NB4 (cell line): ENCODE measurements at places on chromosomes 1 and 21.

- DNase-seq, result peak; percentile 44
Observed at GRCh38 chr1:237386362-237387143, 344.6 kb downstream of the RYR2 start.

DNA sequence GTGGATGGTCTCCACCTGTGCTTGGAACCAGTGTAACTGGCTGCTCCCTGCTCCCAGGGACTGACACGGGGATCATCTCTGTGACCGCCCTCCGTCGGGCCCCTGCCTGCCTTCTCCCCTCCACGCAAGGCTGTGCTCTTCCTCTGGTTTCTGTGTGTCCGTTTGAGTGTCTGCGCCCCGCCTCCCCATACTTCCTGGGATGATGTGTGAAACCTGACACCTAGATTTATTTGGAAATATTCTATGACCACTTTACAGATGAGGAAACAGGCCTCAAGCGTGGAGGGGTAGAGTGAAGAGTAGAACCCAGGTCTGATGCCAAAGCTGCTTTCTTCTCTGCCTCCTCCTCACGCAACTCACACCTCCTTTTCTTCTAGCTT, 24.3 kb downstream of the LDLRAP1 start:
- DNase-seq, result no peak

GRCh38 chr1:25564777-25565574, 21.6 kb downstream of the LDLRAP1 start:
- no peak for DNase-seq

- DNase-seq, result peak; percentile 50
Observed at GRCh38 chr1:26887125-26887524, 3.0 kb downstream of the GPN2 start.

GRCh38 chr1:229087906-229088305, 183.0 kb upstream of the RAB4A start:
- DNase-seq, result no peak

GRCh38 chr21:37503848-37504467, 137.4 kb downstream of the DYRK1A start:
- no peak for DNase-seq

- DNase-seq, result no peak
Observed at GRCh38 chr1:24154215-24154614, 11.3 kb upstream of the IL22RA1 start.

GRCh38 chr1:58325866-58326265, 220.7 kb downstream of the OMA1 start:
- no peak for DNase-seq

DNA sequence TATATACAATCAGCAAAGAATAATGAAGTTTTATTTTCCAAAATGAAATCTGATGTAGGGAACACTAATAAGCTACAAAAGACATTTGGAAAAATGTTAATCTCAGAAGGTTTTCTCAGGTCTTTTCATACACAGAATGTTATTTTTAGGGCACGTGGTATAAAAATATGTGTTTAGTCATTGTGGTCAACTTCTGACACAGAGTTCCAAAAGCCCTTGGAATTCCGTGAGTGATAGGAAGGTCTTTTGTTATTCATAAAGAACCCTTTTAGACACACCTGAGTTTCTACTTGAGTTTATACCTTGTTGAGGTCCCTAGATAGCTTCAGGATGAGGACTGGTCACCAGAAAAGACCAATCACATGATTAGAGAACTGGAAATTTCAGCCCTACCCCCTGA, 277.6 kb upstream of the NCAM2 start:
- DNase-seq, result no peak

DNA sequence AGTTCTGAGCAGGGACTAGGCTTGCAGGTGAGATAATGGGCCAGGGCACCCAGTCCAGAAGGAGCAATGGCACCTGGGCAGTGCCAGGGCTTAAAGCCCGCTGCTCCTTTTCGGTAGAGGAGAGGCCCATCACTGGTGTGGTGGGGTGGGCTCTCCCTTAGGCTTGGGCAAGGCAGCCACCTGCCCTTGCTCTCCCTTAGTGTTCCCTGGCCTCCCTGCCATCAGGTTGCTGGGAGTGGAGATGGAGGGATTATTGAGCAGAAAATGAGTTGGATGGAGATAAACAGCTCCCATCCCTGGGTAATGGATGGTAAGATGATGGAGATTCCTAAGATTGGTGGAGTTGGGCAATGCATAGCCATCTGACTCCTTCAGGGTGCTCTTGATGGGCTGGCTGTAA, 7.9 kb downstream of the MYOG start:
- no peak for DNase-seq

DNA sequence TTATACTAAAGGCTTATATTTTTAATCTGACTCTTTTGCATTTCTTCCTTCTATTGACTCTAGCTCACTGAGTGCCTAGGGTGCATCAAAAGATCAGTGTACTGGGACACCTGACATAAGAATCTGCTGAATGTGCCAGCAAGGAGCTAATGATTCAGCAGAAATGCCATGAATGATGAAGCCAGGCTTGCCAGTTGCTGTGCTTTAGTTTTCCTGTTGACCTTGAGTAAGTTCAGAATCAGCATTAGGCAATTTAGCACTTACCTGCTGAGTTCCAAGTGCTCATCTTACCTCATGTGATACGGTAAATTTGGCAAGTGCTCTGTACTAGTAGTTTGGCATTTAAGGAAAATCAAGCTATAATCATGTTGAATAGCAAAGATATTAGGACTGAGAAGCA, 523.2 kb upstream of the B3GALT2 start:
- DNase-seq, result no peak

- DNase-seq, result no peak
Observed at GRCh38 chr1:156880473-156880872, 13.0 kb upstream of the PEAR1 start.

DNA sequence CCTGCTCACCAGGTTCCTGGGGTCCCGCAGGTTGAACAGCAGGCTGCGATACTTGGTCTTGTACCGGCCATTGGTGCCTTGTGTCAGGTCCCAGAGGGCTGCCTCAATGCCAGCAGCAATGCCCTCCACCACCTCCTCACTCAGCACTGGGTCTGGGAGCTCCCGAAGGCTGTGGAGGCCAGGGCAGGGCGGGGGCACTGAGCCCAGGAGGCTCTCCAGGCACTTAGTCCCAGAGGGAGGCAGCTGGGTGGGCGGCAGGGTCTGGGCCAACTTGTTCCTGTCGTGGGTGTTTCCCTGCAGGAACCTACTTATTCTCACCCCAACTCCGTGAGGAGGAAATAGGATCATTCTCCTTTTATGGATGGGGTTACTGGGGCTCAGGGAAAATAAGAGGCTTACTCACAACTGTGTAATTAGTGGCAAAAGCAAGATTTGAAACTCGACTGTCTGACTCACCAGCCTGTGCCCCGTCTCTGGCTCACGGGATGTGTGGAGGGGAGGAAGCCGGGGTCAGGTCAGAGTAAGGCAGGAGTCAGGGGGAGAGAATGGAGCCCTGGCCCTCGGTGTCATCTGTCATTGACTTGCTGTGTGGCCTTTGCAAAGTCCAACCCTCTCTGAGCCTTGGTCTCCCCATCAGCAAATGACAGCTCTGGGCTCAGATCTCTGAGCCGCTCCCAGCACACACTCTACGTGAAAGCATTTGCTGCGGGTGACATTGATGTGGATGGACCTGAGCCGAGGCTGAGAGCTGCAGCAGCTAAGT, 17.2 kb downstream of the SPOCD1 start:
- DNase-seq, result peak; percentile 39

- no peak for DNase-seq
Observed at GRCh38 chr1:203600782-203601513, 25.7 kb upstream of the ATP2B4 start.

DNA sequence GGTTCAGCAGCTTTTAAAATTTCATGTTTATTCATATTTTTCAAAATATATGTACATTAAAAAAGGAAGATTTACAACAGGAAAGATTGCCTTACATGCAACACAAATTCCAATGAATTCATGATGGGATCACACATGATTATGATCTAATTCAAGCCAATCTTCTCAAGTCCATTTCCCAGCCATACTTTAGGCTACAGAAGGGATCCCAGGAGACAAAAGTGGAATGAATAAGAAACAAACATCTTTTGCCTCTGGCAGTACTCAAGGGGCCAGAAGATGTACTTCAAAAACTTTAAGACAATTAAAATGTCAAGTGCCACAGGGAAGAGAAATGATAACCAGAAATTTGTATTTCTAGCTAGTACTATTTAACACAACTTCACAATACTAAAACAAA, 10.2 kb upstream of the SH2D5 start:
- no peak for DNase-seq

DNA sequence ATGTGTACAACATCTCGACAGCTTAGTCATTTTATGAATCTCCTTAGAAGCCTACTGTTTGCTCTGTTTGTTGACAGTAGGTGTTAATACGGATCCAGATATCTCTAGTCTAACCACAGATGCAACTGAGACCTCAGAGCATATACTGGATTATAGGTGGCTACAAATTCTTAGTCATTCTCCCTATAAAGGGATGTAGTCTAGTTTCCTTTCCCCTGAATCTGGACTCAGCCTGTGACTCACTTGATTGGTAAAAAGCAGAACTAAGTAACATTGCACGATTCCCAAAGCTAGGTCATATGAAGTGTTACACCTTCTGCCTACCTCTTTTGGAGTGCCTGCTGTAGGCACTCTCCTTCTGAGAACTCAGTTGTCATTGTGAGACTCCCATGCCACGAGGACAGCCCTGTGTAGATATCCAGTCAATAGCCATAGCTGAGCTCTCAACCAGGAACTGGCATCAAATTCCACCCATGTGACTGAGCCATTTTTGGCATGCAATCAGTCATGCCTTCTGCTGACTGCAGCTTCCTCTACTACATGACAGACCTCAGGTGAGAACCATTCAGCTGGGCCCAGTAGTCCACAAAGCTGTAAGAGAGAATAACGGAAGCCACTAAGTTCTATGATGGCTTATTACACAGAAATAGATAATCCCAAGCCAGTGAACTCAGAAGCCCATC, 135.9 kb upstream of the CHRM3 start:
- peak; percentile 8 for DNase-seq

- no peak for DNase-seq
Observed at GRCh38 chr21:39644062-39644560, 31.4 kb downstream of the B3GALT5 start.

- DNase-seq, result no peak
Observed at GRCh38 chr1:32742199-32742947, 39.8 kb upstream of the SYNC start.

DNA sequence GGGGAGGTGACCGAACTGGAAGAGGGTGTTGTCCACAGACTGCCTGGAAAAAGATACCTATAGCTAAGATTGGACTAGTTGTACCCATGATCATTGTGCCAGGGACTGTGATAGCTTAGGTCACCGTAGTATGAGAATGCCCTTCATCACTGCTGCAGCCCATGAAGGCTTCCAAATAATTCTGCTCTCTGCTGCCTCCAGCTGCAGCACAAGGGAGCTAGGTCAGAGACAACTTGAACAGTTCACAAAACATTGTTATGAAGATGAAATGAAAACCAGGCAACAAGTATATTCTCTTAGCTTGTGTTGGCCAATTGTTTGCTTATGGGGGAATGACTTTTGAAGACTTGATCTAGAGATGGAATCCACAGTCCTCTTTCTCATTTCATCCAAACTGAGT, 246.7 kb downstream of the MRPL39 start:
- peak; percentile 11 for DNase-seq

GRCh38 chr1:111875640-111876039, 113.8 kb downstream of the KCND3 start:
- no peak for DNase-seq

- DNase-seq, result no peak
Observed at GRCh38 chr1:63828322-63829044, 54.7 kb downstream of the ROR1 start.

DNA sequence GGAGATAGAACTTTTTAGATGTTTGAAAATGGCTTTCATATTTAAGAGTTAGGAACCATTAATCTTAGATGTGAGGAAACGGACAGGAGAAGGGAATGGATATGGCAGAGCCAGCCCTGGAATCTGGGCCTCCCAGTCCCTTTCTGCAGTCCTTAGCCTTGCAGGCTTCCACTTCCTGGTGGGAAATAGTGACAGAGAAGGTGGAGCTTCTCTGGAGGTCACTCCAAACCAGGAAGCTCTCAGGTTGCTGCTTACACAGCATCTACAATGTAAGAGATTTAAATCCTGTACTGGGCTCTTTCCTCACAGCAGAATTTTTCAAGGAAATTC, 2.5 kb downstream of the S100A11 start:
- DNase-seq, result no peak

DNA sequence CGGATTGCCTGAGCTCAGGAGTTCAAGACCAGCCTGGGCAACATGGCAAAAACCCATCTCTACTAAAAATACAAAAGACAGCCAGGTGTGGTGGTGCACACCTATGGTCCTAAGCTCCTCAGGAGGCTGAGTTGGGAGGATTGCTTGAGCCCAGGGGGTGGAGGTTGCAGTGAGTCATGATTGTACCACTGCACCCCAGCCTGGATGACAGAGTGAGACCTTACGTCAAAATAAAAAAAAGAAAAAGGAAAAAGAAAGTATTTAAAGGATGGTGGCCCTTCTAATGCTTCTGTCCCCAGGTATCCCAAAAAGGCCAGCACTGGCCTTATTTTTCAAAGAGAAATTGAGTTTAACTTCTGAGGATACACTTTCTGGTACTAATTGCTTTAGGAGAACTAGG, 1.7 kb downstream of the IKBKE start:
- DNase-seq, result peak; percentile 44

DNA sequence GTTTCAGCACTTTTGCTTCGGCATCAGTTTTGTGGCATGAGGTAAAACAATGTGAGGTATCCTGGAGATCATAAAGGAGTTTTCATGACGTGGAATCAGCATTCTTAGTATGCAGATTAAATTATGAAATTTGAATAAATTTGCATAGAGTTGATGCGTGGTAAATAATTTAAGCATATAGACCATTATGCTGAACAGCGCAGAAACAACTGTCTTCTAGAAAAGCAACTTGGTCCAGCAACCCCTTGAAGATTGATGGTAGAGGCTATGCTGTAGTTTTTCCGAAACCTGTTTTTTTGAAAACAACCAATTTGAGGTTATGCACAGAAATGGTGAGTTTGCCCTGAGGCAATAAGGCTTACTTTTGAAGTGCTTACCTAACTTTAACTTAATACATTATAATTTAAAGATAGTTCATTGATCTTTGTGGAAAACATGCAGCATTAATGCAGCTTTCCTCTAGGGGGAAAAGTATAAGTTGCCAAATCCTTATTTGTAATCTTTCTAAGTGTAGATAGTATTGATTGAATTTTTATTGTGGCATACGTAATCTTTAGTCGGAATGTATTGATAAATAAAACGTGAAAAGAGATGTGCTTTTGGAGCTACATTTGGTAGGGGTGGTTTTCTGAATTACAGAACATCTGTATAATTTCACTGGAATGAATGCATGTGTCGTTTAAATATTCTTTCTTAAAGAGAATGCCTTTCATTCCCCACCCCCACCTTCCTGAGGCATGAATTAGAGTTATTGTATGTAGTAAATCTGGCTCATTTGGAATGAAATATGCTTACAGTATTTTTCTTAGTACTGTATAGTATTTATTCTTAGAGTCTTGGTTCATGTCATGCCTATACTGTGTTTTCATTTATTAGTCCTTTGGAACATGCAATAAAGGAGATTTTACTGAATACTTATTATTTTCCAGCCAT, 3.8 kb downstream of the PRDM2 start:
- no peak for DNase-seq
